Globus pallidus (tissue), 1 donor: ENCODE measurements at places on chromosomes 6 and 20.

GRCh38 chr6:25601800-25602673 lies 50.0 kb upstream of the SCGN start:
- DNase-seq, result peak; percentile 29

DNA sequence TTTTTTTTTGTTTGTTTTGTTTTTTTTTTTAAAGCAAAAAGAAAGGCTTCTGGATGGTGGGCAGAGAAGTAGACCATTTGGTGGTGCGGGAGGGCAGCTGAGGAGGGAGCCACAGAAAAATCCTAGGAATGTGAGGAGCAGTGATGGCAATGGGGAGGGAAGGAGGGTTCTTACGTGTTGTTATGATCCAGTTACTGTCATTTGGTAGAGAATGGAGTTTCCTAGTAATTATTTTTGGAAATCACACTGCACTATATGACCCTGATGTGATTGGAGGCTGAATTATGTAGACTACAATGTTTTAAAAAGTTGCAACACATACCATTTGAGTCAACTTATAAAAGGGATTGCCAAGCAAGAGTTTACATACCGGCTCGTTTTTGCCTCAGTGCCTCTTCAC lies 22.1 kb downstream of the ADGRF5 start:
- DNase-seq, result no peak

DNA sequence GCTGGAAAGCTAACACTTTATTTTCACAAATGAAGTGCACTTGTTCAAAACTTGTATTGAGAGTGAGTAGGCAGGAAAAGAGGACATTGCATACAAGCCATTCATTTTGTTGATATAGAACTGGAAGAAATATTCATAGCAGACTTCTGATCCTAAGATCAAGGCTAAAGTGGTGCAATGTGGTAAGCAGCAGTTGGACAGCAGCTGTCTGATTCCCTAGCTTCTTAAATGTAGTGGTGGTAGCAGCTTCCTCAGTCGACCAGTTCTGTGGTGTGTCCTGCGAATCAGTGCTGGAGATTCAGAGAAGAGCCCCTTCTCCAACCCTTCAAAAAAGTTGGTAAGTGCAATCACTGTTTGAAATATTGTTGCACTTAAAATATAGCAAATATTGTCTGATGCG lies 281.7 kb upstream of the GJE1 start:
- DNase-seq, result no peak

GRCh38 chr6:162964488-162965140 lies 236.8 kb downstream of the PACRG start:
- DNase-seq, result no peak

DNA sequence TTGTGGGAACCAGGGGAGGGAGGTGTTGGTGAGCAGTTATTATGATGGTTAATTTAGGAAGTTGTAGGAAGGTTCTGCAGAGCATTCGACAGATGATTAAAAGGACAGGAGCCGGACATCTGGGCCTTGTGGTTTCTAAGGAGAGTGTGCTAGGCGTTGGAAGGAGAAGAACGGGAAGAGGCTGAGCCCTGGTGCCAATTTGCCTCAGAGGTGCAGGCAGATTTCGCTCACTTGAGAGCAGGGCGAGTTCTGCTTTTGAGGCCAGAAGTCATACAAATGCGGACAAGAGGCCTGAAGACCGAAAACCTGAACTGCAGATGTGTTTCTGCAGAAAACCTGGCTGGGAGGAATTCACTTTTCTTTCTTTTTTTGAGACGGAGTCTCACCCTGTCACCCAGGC lies 30.5 kb upstream of the RPS6KA2 start:
- DNase-seq, result no peak

- DNase-seq, result no peak
Measured at GRCh38 chr20:19104186-19104585, 108.3 kb upstream of the SLC24A3 start.

DNA sequence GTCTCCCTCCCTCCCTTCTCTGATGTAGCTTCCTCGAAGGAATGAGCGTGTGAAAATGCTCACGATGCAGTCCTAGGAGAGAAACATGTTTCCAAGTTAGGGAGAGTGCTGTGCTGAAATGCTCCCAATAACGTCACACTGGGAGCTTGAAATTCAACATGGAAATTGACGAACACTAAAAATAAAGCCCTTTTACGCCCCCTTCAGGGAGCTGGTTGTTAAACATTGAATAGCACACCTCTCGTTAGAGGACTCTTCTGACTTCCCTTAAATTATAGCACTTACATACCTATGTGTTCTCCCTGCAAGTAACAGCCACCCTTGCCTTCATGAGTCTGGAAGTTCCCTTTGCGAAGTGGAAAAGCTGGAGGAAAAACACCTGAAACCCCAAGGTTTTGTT lies 88.6 kb downstream of the BFSP1 start:
- no peak for DNase-seq

- no peak for DNase-seq
Measured at GRCh38 chr20:45508068-45508886, 7.1 kb downstream of the SPINT3 start.

GRCh38 chr6:130365166-130366106 lies at the start of gene TMEM200A:
TSS of gene TMEM200A (plus strand) at chr6:130366017. CDS start at chr6:130440423, 74,406 bp downstream.
- no peak for DNase-seq

GRCh38 chr20:62408055-62408454 lies 970 bp upstream of the CABLES2 start:
- DNase-seq, result no peak

GRCh38 chr6:73394577-73395354 lies at the start of gene DDX43:
TSS of gene DDX43 (plus strand) at chr6:73394828. CDS start at chr6:73394906, 78 bp downstream.
- DNase-seq, result no peak

GRCh38 chr20:34363465-34364222 lies 571 bp downstream of the ITCH start:
- no peak for DNase-seq

GRCh38 chr6:43386492-43386891 lies 17.0 kb upstream of the ZNF318 start:
- no peak for DNase-seq

DNA sequence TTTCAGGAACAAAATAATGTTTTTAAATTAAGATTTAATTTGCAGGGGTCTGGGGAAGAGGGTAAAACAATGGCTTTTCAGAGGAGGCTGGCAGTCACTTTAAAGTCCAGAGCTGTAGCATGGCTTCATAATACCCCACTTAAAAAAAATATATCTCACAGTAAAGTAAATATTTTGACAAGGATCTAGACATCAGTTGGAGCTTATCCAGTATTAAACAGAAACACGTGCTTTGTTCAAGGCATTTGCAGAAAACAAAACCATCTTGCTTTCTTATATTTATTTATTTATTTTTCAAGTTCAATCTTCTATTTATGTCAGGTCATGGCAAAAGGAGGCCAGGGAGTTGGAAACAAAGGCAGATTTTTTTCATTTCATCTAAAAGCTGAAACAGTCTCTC lies 53.3 kb upstream of the PRL start:
- DNase-seq, result no peak

DNA sequence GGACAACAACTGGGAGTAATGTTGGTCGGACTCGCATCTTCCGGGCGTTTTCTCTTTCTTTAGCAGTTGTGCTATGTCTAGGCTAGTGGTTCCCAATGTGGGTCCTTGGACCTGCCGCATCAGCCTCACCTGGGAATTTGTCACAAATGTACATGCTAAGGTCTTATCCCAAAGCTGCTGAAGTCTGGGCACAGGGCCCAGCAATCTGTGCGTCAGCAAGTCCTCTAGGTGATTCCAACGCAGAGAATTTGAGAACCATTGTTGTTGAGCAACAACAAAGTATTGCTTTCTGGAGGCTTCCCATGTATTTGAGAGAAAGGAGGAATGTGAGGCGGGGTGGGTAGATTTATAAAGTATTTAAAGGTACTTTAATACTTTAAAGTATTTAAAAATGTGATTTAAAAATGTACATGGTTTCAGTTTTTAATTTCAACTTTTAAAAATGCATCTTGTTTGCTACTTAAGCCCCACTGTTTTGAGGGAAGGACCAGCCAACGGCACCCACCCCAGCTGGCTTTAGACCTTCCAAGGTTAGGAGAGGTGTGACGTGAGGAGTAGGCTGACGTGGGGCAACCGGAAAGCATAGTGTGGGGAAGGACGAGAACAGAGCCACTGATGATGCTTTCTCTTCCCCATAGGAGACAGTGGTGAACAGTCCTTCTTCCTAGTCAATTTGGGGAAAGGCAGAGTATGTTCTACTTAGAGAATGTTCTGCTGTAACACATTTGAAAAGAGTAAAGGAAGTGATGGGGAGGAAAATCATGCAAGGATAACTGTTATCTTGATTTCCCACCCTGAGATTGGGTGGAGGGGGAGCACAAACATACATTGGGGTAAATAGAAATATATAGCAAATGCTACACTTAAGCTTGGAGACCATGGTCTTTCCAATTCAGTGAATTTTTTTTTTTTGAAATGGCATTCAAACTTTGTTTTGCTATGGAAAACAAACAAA lies 4.3 kb downstream of the UST start:
- DNase-seq, result no peak

DNA sequence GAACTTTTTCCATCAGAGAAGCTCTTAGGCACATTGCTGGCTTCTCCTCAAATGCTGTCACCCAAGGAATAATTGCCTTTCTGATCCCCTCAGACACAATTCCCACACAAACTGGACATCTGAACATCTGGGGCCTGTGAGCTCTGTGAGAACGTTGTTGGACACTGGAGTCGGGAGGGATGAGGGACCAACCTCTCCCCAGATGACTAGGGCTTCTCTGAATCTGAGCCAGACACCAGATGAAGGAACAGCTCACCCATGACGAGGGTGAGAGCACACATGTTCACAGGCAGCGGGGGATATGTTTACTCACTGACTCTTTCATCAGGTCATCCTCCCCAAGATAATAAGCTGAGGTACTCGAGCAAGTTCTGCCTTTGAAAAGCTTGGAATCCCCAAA lies 283.9 kb upstream of the SUPT3H start:
- no peak for DNase-seq

DNA sequence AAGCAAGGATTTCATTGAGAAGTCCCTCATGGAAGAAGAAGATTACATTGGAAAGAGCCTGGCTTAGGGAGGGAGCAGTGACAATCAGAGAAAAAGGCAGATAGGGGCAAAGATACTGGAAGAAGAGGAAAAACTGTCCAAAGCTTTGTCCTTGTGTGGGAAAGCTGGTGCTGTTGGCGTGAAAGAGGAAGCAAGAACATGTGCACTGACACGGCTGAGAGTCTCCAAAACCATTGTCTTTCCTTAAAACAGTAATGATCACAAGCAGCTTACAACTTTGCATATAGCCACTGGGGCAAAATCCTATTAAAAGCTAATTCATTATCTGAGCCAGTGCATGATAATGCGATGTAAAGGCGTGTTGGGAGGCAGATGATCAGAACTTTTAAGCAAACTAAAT lies 85.1 kb upstream of the ESR1 start:
- DNase-seq, result no peak

DNA sequence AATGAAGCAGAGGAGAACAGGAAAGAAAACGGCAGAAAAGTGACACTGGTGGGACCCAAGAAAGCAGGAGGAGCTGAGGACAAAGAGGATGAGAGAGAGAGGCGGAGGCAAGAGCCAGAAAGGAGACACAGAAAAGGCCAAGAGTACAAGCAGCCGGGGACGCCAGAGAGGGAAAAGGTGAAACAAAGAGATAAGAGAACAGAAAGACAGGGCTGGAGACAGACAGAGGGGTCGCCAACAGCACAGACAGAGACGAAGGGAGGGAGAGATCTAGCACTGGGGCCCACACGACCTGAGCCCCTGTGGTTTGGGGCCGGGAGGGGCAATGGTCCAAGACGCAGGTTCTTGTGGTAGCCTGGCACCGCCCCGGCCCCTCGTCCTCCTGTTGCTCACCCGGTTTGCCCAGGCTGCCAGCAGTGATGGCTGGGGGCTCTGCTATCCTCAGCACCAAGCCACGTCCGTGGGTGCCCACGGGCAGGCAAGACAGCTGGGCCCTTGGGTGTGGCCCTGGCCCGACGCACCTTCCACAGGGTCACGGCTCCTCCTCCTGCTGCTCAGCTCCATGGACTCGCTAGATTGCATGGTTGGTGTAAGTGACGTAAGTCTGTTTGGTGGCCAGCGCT lies 123.5 kb downstream of the GRM4 start:
- no peak for DNase-seq

- DNase-seq, result no peak
Measured at GRCh38 chr6:89693207-89693606, 54.7 kb upstream of the LYRM2 start.

GRCh38 chr20:11117808-11118528 lies 444.2 kb upstream of the JAG1 start:
- no peak for DNase-seq

DNA sequence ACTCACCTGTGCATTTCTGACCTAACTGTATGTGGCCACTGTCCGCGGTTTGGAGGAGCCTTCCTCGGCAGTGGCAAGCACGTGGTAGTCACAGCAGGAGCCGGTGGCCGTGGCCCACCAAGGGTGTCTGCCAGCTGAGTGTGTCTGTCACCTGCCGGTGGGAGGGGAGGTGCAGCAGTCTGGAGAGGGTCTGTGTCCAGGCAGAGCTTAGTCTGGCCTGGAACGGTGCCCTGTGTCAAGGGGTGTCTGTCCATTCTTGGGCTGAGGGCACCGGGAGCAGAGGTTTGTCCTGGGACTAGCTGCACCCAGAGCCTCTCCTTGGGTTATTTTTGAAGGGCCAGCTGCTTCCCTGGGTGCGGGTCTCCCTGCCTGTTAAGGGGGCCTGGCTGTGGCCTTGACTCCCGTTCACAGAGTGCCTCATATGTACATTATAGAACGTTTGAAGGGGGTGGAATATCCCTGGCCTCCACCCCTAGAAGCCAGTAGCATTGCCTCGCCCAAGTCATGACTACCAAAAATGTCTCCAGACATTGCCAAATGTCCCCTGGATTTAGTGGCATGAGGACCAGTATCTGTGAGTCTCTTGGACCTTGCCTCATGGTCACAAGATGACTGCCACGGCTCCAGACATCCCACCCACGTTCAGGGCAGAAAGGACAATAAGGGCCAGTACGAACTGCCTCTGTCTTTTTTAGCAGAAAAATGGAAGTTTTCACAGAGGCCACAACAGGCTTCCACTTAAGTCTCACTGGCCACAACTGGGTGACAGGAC lies 5.2 kb downstream of the RBM38 start:
- no peak for DNase-seq

- DNase-seq, result no peak
Measured at GRCh38 chr20:14245368-14245970, 91.9 kb downstream of the FLRT3 start.

GRCh38 chr20:25196786-25197120 lies 1.2 kb downstream of the ENTPD6 start:
- no peak for DNase-seq

DNA sequence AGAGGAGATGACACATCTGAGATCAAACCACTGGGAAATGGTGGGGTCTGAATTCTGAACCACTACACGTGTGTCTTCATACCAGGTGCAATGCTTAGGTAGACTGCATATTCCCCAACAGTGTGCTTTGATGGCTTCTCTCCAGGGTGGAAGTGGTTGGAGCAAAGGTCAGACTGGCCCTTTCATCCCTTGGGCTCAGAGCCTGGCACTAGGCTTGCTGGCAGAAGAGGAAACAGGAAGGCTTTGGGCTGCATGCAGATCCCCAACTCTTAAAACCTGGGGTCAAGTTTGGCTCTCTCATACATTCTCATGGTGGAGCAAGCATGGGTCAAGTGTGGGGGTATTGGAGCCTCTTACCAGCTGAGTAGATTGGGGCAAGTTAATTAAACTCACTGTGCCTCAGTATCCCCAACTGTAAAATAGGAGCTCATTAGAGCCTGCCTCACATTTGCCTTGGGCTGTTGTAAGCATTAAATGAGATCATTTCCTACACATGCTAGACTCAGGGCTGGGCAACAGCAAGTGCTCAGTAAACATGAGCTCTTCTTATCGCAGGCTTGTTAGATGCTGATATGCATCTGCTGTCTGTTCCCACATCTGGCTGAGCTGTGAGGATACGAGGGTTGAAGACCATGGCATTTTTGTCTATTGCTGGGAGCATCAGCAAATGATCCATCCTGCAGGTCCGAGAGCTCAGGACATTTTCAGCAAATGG lies 51.6 kb upstream of the FAM83D start:
- DNase-seq, result no peak
